ENCODE measurements at places on chromosomes 2 and 18.

DNA sequence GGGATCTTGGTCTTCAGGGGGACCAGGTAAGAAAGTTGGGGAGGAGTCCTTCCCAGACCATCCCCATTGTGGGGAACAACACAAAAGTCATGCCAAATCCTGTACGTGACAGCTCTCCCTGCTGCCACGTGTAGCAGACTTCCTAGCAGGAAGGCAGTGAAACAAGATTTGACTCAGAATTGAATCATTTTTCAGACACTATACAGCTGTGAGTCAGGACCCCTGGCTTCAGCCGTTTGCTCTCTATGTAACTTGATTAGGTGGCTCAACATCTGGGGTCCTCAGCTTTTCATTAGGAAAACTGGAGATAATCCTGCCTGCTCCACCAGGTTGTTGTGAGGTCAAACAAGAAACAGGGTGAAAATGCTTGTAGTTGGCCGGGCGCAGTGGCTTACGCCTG, 32.9 kb upstream of the PDCL3 start:
- DNase-seq = no peak

GRCh38 chr2:189022053-189022481, 47.9 kb downstream of the COL3A1 start:
- no peak for DNase-seq

- no peak for DNase-seq
Measured at GRCh38 chr18:23194155-23194996, 59.1 kb downstream of the CABLES1 start.

- DNase-seq = no peak
Measured at GRCh38 chr2:149313512-149313972, 16.8 kb upstream of the LYPD6 start.

GRCh38 chr18:73827801-73828200, 319.8 kb downstream of the FBXO15 start:
- DNase-seq = no peak

- DNase-seq = no peak
Measured at GRCh38 chr2:3460831-3461800, 58.2 kb downstream of the ADI1 start.

GRCh38 chr2:156192468-156192867, 140.1 kb downstream of the NR4A2 start:
- DNase-seq = no peak

All from stimulated activated CD4-positive, alpha-beta T cell treated with anti-CD3 and anti-CD28 coated beads, Interleukin-1b, Interleukin-23, amount 100 ng/mL, for 4 hours (primary cell).